A549 (cell line): ENCODE measurements at places on chromosomes 7 and 10.

DNA sequence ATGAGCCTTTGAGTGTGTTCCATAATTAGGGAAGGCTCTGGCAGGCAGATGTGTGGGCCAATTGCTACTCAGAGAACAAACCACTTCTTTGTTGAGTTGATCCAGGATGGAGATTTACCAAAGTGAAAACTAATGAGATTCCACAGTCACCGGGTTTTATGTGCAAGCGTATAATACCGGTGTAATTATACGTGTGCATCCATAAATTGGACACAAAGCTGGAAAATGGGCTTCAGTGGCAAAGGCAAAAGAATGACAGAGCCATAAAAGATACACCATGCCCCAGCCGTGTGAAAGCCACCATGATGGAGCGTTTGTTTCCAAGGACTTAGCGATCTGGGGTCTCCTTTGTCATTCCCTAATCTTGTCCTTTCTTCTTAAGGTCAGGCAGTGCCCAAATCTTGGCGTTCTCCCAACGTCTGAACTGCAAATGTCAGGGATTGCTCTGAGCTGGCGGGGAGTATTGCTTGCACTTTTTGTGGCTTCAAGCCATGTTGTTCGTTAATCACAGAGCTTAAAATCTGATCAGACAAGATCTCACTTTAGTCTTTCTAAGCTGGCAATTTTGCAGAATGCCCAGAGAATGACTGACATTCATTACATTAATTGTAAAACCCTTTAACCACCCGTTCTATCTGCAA lies 70.1 kb downstream of the NPTX2 start:
- no peak for DNase-seq

GRCh38 chr10:124448696-124449169 lies 1.1 kb downstream of the NKX1-2 start:
- no peak for DNase-seq

GRCh38 chr10:97719602-97720001 lies 6.1 kb downstream of the MARVELD1 start:
- DNase-seq, result no peak

- peak; percentile 92 for DNase-seq
Observed at GRCh38 chr7:1569833-1570632, at the start of gene PSMG3. TSS of gene PSMG3 (minus strand) at chr7:1570032. CDS start at chr7:1569339, 693 bp downstream.
